ENCODE measurements at places on chromosomes 1 and 21. TPM values are rescaled to one million over a fixed set of nuclear protein-coding genes. Genes with fewer than 3 reads are reported as not detected.

Gene ICOSLG
- total RNA-seq, result 1.5 TPM

Gene APCS
- total RNA-seq, result not detected

Gene LEPROT
- total RNA-seq, result 51.7 TPM

Gene ETV3L
- not detected for total RNA-seq

Gene JMJD4
- 36.7 TPM for total RNA-seq

Gene FAM3B
- total RNA-seq, result not detected

Gene CGN
- not detected for total RNA-seq

Gene CELA3B
- not detected for total RNA-seq

Gene ROR1
- total RNA-seq, result 12.6 TPM

Gene RNU5D-1
- total RNA-seq, result not detected

Gene S100A9
- not detected for total RNA-seq

Gene LCE1B
- not detected for total RNA-seq

Gene FAF1
- total RNA-seq, result 45.1 TPM

Gene LCE1D
- not detected for total RNA-seq

Gene CLCNKB
- 0.07 TPM for total RNA-seq

Gene ADAMTS1
- 1,797 TPM for total RNA-seq

Gene SV2A
- total RNA-seq, result 27.3 TPM

Gene TSEN15
- 27.3 TPM for total RNA-seq

Gene ESPN
- not detected for total RNA-seq

Gene CCDC185
- not detected for total RNA-seq

Gene VWA5B1
- total RNA-seq, result not detected

Gene LCE7A
- total RNA-seq, result not detected

Gene EPHA10
- not detected for total RNA-seq

Gene PDZK1IP1
- total RNA-seq, result 0.26 TPM

Gene DARS2
- 15.8 TPM for total RNA-seq

Gene CFHR2
- total RNA-seq, result not detected

Gene CRYAA
- not detected for total RNA-seq

Gene CMPK1
- 120 TPM for total RNA-seq

Gene PHACTR4
- 7.3 TPM for total RNA-seq

Gene GDAP2
- 26.6 TPM for total RNA-seq

Data from smooth muscle cell of the pulmonary artery (primary cell).